ENCODE measurements at places on chromosomes 5 and 9.

- no peak for DNase-seq
These were observed 155.5 kb downstream of the PALM2AKAP2 start for GRCh38 chr9:109935406-109936087.

- no peak for DNase-seq
These were observed 18.8 kb upstream of the KIF2A start for GRCh38 chr5:62287237-62287636.

- no peak for DNase-seq
These were observed 134.5 kb downstream of the FRMD3 start for GRCh38 chr9:83403527-83404238.

GRCh38 chr5:73312872-73313510 is 135.6 kb downstream of the FOXD1 start:
- no peak for DNase-seq

- DNase-seq: no peak
These were observed 20.4 kb upstream of the ZNF354B start for GRCh38 chr5:178839319-178839704.

DNA sequence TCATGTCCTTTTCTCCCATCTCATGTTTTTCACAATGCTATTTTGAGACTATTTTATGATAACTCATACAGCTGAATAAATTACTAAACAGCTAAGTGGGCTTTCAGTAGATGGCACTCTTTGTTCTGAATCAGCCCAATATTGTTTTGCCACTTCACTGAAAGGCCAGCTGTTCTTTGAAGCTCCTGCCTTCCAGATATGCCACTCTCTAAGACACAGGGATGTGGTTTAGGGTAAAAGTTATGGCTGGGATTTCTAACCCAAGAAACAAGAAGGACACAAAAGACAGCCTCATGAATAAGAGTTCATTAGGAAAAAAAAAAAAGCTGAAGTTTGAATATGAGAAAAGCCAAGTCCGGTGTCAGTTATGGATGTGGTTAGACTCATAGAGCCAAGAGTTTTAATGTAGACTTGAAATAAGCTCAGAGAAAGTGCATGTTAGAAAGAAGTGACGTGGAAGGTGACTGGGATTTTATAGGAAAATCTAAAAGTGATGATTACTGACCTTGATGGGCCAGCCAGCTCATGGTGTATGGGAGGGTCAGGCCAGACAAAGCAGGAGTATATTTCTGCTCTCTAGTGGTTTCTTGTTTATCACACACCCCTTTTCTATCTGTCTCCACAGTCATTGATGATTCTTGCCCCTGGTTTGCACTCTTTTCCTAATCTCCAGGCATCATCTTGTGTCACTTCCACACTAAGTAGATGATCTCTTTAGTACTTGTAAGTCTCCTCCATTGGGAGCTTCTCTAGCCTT is 488.5 kb downstream of the NR2F1-AS1 start:
- DNase-seq: no peak

- peak; percentile 50 for DNase-seq
These were observed 27.9 kb upstream of the RECK start for GRCh38 chr9:36008774-36009300.

DNA sequence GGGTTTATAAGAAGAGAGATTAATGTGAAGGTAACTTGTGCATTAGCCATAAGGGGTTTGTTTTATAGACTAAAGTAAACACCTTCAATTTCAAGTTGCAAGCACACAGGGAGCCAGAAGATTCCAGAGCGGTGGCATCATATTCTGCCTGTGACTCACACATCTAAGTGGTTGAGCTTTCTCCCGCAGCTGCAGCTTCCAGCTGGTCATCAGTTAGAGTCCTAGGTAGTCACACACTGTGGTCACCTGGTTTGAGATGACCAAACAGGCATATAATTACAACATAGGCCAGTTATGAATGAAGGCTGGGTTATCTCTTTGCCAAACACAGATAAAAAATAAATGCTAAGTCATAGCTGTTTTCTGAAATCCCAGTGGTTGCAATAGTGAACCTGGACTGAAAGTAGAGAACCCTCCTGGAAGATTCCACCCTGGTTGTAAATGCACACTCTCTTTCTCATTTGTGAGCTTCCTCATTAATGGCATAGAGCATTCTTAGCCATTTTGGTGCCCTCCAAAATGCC is 171.3 kb downstream of the GDNF start:
- DNase-seq: no peak

DNA sequence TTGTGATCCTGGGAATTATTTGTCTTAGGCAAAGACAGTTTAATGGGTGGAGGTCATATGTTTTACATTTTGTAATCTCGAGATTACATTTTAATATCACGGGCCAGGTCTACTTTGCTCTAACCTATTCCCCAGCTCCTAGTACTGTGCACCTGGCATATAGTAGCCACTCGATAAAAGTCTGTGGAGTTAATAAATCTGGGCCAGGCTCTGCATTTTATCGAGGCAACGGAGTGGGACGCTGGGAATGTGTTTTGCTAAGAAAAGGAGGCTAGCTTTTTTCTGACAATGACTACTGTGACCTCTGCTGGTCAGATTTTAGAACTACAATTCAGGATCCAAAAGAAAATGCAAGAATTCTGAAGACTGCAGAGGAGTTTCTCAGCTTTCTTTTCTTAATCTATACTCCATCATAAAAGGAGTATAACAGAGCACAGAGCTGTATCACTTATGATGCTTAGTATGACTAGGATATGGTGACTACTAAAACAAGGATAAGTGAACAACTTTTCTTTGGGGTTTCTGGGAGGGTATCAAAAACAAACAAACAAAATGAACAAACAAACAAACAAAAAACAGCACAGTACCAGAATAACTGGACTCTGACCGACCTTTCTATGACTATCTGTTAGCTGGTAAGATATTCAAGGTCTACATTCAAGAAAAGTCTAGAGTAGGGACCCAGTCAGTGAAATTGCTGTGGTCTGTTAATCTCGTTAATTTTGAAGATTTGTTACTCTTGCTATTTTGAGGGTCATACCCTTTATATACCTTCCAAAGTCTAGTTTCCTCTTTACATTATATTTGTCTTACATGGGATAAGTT is 46.1 kb upstream of the CER1 start:
- DNase-seq: no peak

DNA sequence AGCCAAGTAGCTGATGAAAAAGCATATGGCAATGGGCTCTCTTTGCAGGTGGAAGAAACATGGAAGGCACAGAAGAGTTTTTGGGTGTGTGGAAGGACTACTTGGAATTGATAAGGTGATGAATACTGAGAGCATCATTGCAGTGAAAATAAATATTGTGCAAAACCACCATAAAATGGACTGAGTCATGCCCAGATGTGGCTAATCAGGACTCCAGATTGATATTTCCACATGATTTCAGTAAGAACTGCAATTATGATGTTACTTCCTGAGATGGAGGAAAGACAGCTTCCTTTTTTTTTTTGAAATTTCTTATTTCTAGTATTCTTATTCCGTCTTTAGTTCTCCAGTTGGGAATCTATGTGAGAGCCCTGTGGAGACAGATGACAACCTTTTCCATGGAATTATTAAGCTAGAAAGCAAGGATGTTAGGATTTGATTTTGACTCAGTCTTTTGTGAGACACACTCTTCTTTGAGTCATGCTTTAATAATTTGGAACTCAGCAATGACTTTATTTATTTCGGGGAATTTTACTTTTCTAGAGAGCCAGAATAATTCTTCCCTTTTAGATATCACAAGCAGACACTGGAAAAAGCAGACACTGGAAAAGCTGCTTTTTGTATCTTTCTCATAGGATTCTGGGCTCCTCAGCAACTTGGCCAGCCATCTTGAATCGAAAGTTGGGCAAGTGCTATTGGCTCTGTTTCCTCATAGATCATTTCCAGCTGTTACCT is 94.2 kb upstream of the VCAN start:
- DNase-seq: no peak

DNA sequence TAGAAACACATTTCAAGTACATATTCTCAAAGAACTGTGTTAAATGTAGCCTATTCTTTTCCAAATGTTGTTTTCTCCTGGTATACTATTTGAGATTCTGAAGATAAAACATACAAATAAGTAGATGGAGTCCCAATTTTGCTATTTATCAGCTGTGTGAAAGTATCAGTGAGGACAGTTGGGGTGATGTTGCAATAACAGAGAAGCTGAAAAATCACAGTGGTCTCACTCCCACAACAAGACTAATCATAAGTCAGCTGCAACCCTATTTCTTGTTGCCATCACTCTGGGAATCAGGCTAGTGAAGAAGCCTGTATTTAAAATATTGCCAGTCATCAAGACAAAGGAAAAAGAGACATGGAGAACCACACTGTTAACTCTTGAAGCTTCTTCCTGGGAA is 25.9 kb upstream of the LURAP1L start:
- DNase-seq: no peak

DNA sequence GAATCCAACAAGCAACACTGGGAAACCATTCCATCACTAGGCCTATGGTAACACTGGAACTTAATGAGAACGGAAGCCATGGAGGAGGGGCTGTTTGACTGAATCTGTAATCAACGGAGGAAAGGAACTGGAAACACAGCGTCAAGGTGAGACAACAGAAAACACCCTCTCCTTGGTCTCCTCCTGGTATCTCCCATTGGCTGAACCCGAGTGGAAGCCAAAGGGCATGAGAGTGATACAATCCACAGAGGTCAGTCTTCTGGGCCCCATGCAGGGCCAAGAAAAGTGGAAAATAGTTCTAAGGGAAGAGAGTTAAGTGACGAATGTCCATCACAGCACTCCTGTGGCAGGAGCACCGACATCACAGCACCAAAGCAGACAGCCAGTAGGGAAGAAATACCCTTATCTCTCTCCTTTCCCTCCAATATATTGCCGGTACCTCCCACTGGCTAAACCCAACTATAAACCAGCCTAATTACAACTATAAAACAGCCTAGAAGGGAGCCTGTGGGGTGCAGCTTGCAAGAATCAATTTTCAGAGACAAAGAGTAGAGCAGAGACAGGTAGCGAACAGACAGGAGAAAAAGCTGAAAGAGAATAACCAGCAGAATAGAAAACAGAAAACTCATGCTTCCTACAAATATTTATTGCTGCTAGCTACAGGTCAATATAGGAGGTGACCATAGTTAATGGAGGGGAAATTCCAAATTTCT is 107.4 kb upstream of the IFNE start:
- no peak for DNase-seq

DNA sequence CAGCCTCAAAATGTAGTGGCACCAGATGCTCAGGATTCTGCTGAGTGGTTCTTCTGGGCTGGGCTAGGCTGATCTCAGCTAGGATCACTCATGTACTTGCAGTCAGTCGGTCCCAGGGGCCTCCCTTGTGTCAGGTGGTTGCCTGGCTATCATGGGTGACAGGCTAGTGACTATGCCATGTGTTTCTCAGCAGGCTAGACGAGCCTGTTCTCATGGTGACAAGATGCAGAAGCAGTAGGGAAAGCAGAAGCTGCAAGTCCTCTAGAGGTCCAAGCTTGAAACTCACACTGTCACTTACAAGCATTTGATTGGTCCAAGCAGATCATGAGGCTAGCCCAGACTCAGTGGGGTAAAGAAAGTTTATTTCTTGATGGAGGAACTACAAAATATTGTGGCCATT is 15.2 kb upstream of the KCNMB1 start:
- DNase-seq: no peak

GRCh38 chr5:89302102-89302891 is 419.3 kb upstream of the MEF2C start:
- no peak for DNase-seq

- DNase-seq: no peak
These were observed 80.2 kb downstream of the PRKACG start for GRCh38 chr9:68933434-68934328.

DNA sequence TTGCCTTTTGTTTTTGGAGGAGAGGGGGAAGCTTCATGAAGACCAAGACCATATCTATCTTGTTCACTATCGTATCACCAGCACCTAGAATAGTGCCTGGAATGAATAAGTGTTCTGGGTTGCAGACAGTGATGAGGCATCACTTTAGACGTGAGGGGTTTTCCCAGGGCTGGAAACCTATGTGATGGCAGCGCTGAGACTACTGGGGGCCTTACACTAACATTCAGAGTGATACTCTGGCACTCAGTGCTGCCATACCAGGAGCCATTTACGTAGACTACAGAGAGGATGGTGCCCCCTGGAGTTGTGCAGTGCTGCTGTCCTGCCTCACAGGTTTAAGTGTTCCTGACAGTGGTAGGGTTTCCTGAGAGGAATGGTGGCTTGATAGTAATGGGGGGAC is 6.9 kb downstream of the CCL19 start:
- no peak for DNase-seq

DNA sequence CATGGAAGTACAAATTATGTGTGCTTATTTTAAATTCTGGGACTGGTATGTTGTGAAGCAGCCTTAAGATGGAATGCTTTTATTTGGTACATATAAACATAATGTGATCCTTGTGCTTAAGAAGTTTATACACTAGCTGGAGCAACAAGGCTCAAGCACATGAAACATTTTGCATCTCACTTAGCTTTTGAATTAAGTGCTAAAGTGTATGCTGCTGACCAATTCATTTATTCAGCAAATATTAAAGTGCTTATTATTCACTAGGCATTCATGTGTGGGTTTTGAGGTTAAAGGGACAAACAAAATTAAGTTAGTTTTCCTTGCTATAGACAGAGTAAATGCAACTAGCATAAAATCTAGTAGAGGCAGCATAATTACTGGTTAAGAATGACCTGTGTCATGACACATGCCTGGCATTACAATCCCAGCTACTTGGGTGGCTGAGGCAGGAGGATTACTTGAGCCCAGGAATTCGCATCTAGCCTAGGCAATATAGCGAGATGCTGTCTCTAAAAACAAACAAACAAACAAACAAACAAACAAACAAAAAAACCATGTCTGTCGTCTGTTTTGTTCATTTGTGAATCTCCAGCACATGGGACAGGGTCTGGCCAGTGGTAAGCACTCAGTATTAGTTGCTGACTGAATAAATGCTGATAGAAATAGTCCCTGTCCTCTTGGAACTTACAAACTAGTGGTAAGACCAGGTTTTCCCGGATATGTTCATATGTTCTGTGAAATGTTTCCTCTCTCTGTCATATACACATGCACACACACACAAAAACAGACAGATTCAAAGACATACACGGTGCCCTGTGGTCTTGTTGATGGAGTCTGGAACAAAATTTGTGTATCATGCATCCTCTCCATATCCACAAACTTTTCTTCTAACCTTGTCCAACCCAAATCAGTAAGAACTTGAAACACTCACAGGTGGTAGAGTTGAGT is 41.9 kb upstream of the TNFAIP8 start:
- no peak for DNase-seq

All from tibial artery (tissue), 4 donors.